KBM-7 (cell line): ENCODE measurements at places on chromosomes 1 and 21.

GRCh38 chr1:12477936-12478611 lies 139.9 kb downstream of the DHRS3 start:
- DNase-seq = peak; percentile 88

GRCh38 chr1:183244466-183244865 lies 58.4 kb downstream of the LAMC2 start:
- DNase-seq = no peak

- DNase-seq = no peak
Measured at GRCh38 chr1:236480758-236481436, 42.9 kb upstream of the LGALS8 start.

- no peak for DNase-seq
Measured at GRCh38 chr1:83849191-83850061, 149.5 kb downstream of the TTLL7 start.

DNA sequence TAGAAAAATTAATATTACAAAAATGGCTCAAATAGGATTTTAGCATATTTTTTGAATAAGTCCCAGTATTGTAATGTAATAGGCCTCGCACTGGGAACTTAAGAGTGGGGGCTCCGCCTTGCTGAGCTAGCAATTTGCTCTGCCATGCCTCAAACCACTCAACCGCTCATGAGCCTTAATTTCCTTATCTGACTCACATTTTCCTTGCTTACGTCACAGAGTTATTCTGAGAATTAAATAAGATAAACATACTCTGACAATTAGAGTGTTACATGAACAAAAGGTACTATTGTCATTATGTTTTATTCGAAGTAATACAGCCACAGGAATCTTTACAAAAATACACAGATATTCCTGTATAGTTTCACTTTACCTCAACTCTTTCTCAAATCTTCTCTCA lies 108.1 kb downstream of the SLC44A5 start:
- no peak for DNase-seq

DNA sequence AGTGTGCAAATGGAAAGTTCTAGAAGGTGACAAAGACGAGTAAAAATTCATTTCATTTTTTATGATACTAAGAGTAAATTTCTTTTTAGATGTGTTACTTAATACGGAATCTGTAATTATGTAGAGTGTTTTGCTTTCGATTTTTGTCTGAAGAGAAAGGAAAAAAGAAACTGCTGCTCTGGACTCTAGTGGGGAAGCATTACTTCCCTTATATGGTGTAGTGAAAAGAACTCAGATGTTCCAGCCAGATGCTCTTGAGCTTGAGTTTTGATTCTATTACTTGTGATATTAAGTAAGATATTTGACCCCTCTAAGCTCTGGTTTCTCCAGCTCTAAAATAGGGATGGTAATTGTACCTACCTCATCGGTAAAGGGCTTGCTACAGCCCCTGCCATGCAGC lies 12.2 kb upstream of the GPR161 start:
- peak; percentile 28 for DNase-seq

- DNase-seq = no peak
Measured at GRCh38 chr1:203276916-203277545, 28.3 kb upstream of the BTG2 start.
